ENCODE measurements at places on chromosomes 2 and 18. TPM values are rescaled to one million over a fixed set of nuclear protein-coding genes. Genes with fewer than 3 reads are reported as not detected.

- DNase-seq = no peak
These were observed 123.3 kb upstream of the RND3 start for GRCh38 chr2:150610670-150611279.

The SLC9A2 gene
- polyA plus RNA-seq = under 0.01 TPM

DNA sequence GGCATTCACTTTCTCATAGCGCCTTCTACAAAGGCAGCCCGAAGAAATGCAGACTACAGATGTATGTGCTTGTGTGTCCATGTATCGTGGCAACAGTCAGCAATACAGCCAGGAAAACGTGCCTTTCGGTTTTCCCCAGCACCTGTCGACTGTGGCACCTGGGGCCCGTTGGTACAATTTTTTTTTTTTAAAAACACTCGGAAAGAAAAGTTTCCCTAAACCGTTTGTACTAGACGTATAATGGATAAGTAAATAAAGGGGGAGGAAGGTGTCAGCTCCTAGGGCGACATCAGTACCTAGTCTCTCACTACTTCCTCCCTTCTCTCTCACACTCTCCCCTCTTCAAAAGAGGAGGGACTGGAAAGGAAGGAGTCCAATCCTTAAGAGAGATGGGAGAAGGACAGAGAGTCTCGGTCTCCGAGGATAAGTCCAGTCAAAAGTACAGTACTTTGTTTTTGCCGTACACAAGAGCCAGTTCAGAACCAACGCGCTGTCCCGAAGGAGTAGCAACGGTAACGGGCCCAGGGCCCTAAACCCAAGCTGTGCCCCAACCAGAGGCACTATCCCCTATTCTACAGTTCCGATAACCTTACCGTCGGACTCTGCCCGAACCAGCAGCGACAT lies 759 bp downstream of the PPP4R3B start:
- no peak for DNase-seq

The CFC1 gene
- polyA plus RNA-seq = 0.23 TPM

DNA sequence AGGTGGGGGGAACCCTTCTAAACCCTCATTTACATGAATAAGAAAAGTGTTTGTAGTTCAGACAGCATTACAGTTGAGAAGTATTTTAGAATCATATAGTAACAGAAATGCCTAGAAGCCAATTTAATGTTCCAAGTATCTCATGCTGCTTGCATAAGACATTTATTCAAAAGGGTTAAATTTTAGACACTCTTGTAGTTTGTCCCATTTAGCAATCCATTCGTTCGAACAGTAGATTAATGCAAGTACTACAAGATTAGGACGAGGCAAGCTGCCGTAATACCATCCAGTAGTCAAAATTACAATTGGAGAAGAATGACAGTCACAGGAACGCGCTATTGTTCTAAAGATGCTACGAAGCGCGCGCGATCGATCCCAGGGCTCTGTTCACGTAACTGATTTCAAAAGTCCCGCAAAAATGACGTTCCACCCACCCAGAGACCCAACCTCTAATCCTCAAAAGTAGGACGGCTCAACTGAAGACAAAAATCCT lies 1.2 kb downstream of the TMEM237 start:
- no peak for DNase-seq

- no peak for DNase-seq
These were observed 73.8 kb downstream of the HDAC4 start for GRCh38 chr2:239326831-239327535.

The RAB31 gene
- polyA plus RNA-seq = 9.3 TPM

All from heart right ventricle (tissue), 16 donors.